ENCODE measurements at places on chromosomes 2 and 18.

GRCh38 chr2:150090031-150090430, 397.4 kb downstream of the RND3 start:
- no peak for DNase-seq

DNA sequence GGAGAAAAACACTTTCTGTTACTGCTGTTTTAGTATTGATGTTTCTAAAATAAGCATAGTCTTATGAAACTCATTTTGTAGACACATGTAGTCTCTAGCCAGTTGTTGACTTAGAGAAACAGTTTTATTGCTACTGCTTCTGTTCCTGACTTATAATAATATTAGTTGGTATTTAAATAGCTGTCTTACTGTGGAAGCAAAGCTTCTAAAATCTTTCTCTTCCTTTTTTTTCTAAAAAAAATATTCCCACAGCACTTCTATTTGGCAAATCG, 121.8 kb downstream of the MTX2 start:
- DNase-seq: no peak

DNA sequence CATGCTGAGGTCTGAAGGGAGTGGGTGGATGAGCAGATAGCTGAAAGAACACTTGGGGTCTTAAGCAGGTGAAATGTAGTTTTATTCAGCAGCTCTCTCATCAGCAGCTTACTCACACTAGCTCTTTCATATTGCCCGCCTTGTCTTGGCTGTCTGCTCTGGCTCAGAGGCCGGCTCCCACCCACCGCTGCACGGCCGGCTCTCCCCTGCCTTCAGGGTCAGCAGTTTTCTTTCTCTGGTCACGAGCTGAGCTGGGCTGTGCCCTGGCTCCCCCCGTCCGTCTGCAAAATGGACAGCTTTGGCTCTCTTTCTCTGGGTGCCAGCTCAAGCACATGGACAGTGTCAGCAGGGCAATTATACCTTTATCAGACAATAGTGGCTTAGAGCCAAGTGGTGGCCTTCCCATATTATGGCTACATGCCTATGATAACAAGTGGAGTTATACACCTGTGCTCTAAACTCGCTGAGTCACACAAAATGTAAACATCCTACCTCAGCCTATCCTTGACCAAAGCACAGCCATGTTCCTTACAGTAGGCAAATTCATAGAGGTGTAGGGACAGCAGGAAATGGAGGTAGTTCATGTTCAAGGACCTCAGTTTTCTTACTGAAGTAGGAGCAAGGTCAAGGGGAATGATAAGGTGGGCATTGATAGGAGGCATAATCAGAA, 224.8 kb downstream of the SOCS6 start:
- no peak for DNase-seq

DNA sequence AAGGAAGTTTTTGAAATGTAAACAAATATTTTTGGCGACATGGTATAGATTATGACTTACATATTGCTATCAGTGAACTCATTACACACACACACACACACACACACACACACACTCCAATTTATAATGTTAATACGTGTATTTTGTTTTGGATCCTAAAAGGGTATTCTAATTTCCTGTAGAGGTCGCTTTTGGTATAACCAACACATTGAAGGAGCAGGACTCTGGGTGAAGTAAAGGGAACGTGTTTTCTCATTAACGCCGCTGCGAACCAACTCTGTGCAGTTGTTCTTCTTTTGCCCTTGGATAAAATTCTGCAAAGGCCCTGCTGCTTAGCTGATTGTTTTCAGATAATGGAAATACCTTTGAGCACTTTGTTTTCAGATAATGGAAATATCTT, 190.4 kb downstream of the PMAIP1 start:
- no peak for DNase-seq

GRCh38 chr2:139864821-139865302, 1084.7 kb upstream of the NXPH2 start:
- no peak for DNase-seq

GRCh38 chr2:12965540-12966269, 249.0 kb downstream of the TRIB2 start:
- DNase-seq: no peak

DNA sequence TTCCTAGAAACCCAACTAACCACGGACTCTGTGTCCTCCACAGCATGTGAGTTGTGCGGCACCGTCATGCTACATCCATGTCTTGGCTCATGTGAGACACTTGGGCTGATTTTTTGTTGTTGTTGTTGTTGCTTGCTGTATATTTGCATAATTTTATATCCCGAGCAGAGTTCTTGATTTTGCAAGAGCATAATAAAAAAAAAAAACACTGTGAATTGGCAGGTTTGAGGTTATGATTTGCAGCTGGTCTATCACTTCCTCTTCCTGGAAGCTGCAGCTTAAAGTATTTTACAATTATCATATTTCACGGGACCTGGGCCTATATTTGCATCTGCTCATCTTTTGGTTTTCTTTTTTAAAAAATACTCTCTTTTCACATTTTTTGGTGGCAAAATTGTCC, 142.3 kb upstream of the NRP2 start:
- no peak for DNase-seq

DNA sequence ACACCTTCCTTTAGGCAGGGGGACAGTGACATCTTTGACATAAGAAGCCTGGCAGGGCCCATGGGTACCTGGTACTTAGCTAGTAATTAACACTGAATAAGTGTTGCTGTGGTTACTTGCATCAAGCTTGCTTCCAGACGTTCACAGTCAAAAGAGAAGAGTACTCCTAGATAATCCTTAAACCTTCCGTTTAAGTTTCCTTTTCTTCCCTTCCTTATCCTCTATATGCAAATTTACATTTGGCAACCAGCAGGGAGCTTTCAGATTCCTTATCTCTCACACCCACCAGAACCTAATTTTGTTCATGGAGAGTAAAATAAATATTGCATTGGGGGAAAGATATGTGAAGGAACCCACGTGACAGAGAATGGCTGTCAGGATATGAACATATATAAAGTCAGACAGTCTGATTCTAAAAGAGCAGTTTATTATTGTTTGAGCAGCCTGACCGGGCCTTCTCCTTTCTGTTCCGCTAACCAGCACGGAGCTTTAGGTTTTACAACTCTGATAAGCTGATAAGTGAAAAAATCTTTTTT, 7.8 kb upstream of the RAB31 start:
- no peak for DNase-seq

DNA sequence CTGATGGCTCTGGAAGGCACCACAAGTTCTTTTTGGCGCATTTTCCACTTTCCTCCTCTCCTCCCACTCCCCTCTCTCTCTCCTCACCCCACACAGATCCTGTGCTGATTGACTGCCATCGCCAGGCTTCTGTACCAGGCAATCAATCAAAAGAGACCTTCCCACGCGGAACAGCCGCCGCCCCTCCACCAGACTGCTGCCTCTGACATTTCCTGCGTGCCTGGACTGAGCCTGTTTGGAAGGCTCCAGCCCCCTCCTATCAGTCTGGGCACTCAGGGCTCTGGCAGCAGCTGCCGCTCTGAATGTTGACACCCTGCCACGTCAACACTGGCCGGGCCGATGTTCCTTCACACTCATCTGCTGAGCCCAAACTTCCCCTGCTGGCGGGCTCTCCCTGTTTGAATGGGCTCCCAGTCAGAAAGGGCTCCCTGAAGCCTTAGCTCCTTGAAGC, 467.7 kb downstream of the EPHA4 start:
- DNase-seq: no peak

DNA sequence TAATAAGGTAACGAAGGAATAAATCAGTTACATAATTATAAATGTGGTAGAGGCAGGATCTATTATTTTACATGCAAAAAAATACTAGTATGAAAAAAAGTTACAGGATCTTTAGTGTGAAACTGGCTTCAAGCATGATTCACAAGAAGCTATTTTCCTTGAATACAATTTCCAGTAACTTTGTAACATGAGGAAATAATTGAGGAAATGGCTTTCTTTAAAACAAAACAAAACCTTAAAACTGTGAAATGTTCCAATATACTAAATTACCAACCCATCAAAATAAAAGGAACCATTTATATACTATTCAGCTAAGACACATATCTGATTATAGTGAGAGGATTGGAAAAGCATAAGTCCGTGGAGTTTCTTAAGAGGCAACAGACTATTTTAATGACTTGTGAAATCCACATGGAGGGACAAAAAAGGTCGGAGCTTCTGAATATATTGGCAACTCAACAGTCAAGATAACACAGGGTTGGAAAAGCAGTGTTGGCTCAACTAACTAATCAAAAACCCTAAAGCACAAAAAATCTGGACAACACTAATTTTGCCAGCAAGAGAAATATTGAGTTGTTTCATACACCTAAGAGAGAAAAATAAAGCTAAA, 10.6 kb downstream of the IRS1 start:
- no peak for DNase-seq

- no peak for DNase-seq
These were observed 9.4 kb downstream of the MLPH start for GRCh38 chr2:237496428-237496827.

DNA sequence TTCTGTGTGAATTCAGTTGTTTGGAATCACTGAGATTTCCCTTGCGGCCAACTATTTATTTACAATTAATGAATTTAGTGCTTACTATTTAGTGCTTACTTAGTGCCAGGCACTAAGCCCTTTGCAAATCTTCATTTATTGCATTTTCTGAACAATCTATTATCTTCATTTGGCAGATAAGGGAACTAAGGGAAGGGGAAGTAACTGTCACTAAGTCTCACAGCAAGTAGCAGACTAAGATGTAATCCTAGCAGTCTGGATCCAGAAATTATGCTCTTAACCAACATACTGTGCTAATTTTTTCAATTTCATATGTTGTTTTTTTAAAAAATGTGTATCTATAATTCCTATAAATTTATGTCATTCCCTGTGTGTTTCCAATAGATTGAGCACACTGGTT, 214.4 kb upstream of the EPC2 start:
- no peak for DNase-seq

DNA sequence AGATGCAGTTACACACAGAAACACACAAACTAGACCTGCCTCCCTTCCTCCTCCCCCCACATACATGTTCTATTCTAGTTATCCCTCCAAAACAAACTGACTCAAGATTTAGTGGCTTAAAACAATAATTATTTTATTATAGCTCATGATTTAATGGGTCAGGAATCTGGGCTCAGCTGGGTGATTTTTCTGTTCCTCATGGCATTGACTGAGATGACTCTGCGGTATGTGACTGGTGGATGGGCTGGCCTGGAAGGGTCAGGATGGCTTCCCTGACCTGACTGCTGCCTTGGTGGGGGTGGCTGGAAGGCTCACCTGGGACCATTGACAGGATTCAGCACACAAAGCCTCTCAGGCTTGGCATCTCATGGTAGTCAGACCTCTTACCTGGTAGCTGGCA, 33.7 kb upstream of the NTSR2 start:
- DNase-seq: no peak

Measured in activated T-cell treated with anti-CD3 and anti-CD28 coated beads for 1 hour (primary cell).